ENCODE measurements at places on chromosomes 5 and 9. TPM values are rescaled to one million over a fixed set of nuclear protein-coding genes. Genes with fewer than 3 reads are reported as not detected.
A peak's percentile ranks its signal among the peaks of the same experiment; 100 is the strongest.

SHC3 gene
- 0.37 TPM for total RNA-seq

DNA sequence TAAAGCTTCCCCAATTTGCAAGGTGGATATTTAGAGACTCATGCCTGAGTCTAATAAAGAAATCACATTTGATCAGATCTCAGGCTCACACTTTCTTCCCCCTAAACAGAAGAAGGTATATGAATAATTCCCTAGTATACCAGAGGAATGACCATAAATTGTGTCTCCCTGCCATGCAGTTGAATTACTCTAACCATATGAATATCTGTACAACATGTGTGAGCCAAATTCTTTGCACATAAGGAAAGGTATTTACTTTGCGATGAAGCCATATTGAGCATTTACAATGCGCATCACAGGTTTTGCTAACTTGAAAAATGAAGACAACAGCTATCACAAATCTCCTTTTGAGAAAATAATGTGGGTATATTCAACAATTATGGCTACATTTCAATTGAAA, 479.4 kb downstream of the NR2F1-AS1 start:
- no peaks in the 10 kb centered on the region for H3K4me1 ChIP-seq
- no peaks in the 10 kb centered on the region for H3K27me3 ChIP-seq
- no peak overlapping the region for H3K4me3 ChIP-seq
- DNase-seq, result no peak

PCDHB8 gene
- 3.8 TPM for total RNA-seq

HSD17B3 gene
- total RNA-seq, result 104 TPM

TRPM6 gene
- 6.7 TPM for total RNA-seq

ADAMTS6 gene
- 25.5 TPM for total RNA-seq

DNA sequence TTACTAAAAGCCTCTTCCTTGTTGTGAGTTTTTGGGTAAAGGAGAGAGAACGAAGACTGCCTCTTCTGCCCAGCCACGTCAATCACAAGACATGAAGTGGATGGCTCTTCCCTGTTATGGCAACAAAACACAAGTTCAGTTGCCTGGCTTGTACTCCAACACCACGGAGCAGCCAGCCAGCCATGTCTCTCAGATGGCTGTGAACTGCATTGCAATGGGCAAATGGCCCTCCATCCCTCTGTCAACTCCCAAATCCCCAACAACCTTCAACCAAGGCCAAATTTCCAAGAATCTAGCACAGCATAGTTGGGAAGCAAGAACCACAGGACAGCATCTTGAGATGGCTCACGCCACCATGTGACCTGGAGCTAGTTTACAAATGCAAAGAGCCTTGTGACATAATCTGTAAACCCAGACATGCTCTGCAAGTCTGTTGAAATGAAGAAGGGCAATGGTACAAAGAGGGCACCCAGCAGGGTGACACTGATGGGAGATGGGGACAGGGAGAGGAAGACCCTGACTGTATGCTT, 53.9 kb downstream of the ZNF366 start:
- H3K4me3 ChIP-seq, result no peak overlapping the region
- DNase-seq, result no peak
- H3K4me1 ChIP-seq, result peaks cover 19% of the 10 kb centered on the region
- H3K27ac ChIP-seq, result peak overlapping the region; percentile 19
- H3K27me3 ChIP-seq, result no peaks in the 10 kb centered on the region

C9orf153 gene
- 10.2 TPM for total RNA-seq

- no peak overlapping the region for H3K4me3 ChIP-seq
- H3K27me3 ChIP-seq, result no peaks in the 10 kb centered on the region
- peak overlapping the region; percentile 35 for H3K27ac ChIP-seq
These were observed 84.3 kb downstream of the SLF1 start for GRCh38 chr5:94702729-94703128.

DNA sequence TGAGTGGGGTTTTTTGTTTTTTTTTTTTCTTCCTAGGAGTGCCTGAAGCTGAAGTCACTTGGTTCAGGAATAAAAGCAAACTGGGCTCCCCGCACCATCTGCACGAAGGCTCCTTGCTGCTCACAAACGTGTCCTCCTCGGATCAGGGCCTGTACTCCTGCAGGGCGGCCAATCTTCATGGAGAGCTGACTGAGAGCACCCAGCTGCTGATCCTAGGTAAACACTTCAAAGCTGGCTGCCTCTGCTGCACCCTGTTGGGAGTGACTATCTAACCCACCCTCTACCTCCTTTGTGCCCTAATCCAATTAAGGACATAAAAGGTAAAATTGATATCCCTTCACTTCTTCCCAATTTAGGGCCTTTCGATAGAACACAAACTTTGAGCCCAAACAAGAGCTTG, 206.8 kb downstream of the SAXO1 start:
- H3K27me3 ChIP-seq, result no peaks in the 10 kb centered on the region
- no peak overlapping the region for H3K4me3 ChIP-seq
- DNase-seq, result no peak
- H3K4me1 ChIP-seq, result no peaks in the 10 kb centered on the region
- no peaks in the 10 kb centered on the region for H3K36me3 ChIP-seq

DNA sequence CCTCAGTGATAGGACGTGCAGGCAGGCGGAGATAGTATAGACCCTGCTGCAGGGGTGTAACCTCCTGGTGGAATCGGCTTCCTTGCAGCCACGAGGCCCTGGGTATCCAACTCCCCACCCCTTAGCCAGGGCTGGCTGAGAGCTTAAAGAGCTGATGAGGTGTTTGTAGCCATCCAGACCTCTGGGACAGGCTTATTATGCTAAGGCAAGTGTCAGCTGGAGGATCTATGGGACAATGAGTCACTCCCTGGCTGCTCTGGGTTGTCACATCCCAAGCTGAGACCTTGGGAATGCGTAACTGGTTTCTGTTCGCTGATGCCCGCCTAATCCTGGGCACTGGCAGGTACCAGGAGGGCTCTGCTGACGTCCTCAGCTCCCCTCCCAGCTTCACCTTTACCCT, 38.9 kb downstream of the DAB2IP start:
- no peak overlapping the region for H3K4me3 ChIP-seq
- H3K27ac ChIP-seq, result no peak overlapping the region
- no peaks in the 10 kb centered on the region for H3K27me3 ChIP-seq
- H3K4me1 ChIP-seq, result no peaks in the 10 kb centered on the region
- no peak for DNase-seq
- H3K36me3 ChIP-seq, result no peaks in the 10 kb centered on the region

- DNase-seq, result no peak
- H3K36me3 ChIP-seq, result no peaks in the 10 kb centered on the region
- no peak overlapping the region for H3K27ac ChIP-seq
- no peaks in the 10 kb centered on the region for H3K4me1 ChIP-seq
- no peaks in the 10 kb centered on the region for H3K27me3 ChIP-seq
- H3K4me3 ChIP-seq, result no peak overlapping the region
These were observed 6.1 kb downstream of the IL31RA start for GRCh38 chr5:55857247-55857640.

GRCh38 chr5:106262395-106262794, 1408.3 kb downstream of the EFNA5 start:
- H3K4me3 ChIP-seq, result no peak overlapping the region
- no peaks in the 10 kb centered on the region for H3K36me3 ChIP-seq
- no peaks in the 10 kb centered on the region for H3K27me3 ChIP-seq

DNA sequence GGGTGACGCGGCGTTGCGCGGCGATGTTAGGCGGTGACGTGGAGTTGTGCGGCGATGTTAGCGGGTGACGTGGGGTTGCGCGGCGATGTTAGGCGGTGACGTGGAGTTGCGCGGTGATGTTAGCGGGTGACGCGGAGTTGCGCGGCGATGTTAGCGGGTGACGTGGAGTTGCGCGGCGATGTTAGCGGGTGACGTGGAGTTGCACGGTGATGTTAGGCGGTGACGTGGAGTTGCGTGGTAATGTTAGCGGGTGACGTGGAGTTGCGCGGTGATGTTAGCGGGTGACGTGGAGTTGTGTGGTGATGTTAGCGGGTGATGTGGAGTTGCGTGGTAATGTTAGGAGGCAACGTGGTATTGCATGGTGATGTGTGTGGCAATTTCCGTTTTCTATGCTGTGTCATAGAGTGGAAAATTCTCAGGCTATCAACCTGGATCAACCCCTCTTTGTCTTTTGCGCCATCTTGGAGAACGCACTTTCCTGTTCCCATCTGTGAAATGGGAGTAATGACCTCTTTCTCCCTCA, 76.0 kb downstream of the ANKRD33B start:
- no peak overlapping the region for H3K4me3 ChIP-seq
- no peak for DNase-seq
- no peak overlapping the region for H3K27ac ChIP-seq

DNA sequence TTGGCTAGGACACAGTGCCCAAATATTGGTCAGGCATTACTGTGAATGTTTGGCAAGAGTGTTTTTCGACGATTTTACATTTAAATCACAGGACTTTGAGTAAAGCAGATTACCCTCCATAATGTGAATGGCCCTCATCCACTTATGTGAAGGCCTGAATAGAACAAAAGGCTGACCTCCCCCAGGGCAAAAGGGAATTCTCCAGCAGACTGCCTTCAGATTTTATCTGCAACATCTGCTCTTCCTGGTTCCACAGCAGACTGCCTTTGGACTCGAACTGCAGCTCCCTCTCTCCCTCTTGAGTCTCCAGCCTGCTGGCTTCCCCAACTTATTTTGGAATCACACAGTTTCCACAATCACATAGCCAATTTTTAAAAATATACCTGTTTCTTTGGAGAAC, 7.1 kb upstream of the TMEM215 start:
- no peak overlapping the region for H3K27ac ChIP-seq
- no peak overlapping the region for H3K4me3 ChIP-seq
- DNase-seq, result no peak
- no peaks in the 10 kb centered on the region for H3K36me3 ChIP-seq

DNA sequence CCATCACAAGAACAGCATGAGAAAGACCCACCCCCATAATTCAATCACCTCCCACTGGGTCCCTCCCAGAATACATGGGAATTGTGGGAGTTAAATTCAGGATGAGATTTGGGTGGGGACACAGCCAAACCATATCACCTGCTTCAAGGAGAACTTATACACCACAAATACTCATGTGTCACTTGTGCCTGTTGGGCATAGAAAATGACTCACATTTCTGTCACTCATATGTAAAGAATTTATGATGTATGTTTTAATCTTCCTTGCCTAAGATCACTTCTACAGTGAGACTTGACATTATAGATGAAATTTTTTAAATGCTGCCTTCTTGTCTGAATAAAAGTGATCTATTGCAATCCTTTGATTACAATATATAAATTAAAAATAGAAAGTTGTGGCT, 23.0 kb upstream of the PRDM6 start:
- H3K4me1 ChIP-seq, result no peaks in the 10 kb centered on the region
- no peak overlapping the region for H3K4me3 ChIP-seq
- H3K36me3 ChIP-seq, result no peaks in the 10 kb centered on the region
- no peak overlapping the region for H3K27ac ChIP-seq
- DNase-seq, result no peak
- no peaks in the 10 kb centered on the region for H3K27me3 ChIP-seq

GRCh38 chr5:142605611-142606010, 80.3 kb downstream of the FGF1 start:
- H3K27me3 ChIP-seq, result no peaks in the 10 kb centered on the region
- no peaks in the 10 kb centered on the region for H3K4me1 ChIP-seq
- DNase-seq, result no peak
- no peak overlapping the region for H3K27ac ChIP-seq
- no peaks in the 10 kb centered on the region for H3K36me3 ChIP-seq

PCDH1 gene
- 10.6 TPM for total RNA-seq

PTGES gene
- 9.5 TPM for total RNA-seq

- H3K4me1 ChIP-seq, result no peaks in the 10 kb centered on the region
- no peak overlapping the region for H3K27ac ChIP-seq
- no peak overlapping the region for H3K4me3 ChIP-seq
These were observed 19.1 kb downstream of the FSD1L start for GRCh38 chr9:105466898-105467455.

- no peak for DNase-seq
- H3K27ac ChIP-seq, result no peak overlapping the region
- no peaks in the 10 kb centered on the region for H3K36me3 ChIP-seq
- H3K4me1 ChIP-seq, result no peaks in the 10 kb centered on the region
These were observed 368.2 kb upstream of the PDE4D start for GRCh38 chr5:60261732-60262131.

DMGDH gene
- total RNA-seq, result 3.8 TPM

AMBP gene
- 0.68 TPM for total RNA-seq

GRCh38 chr9:136858844-136859757, 7.0 kb downstream of the MAMDC4 start:
- no peak overlapping the region for H3K4me3 ChIP-seq
- H3K27me3 ChIP-seq, result no peaks in the 10 kb centered on the region
- H3K36me3 ChIP-seq, result no peaks in the 10 kb centered on the region
- peaks cover 8% of the 10 kb centered on the region for H3K4me1 ChIP-seq
- H3K27ac ChIP-seq, result no peak overlapping the region
- peak; percentile 82 for DNase-seq

Measured in testis (tissue), 5 donors.